ENCODE measurements at places on chromosomes 3 and 15.
A peak's percentile ranks its signal among the peaks of the same experiment; 100 is the strongest.

DNA sequence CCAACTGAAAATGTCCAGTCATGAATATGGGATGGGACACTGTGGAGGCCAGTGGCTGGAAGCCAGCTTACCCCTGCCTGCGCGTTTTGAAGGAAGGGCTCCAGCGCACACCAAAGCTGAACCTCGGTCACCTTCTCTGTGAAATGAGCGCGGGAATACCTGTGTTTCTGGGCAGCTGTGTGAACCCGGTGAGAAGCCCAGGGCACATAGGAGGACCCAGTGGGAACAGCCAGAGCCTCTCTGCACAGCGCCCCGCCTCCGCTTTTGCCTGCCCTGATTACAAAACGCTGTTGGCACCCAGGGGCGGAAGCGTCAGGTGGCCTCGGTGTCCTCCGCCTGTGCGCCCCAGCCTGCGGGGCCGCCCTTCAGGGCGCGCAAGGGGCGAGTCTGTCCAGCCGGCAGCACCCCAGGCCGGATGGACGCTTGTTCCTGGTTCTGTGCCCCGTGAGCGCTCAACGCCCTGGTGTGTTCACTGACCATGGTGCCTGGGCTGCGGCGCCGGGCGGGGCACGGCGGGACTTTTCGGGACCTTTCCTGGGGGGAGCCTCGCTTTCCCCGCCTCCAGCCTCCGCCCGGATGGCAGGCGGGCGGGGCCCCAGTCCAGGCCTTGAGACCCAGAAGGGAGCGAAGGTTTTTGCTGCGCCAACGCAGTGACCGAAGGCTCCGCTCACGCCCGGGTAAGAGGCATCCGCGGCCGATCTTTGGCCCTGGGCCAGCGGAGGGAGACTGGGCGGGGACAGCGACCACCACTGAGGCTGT is at the start of gene SQOR:
TSS of gene SQOR (plus strand) at position 598 of the 759 bp plus-strand sequence. CDS start 23,895 bp downstream, outside the sequence.
- peak; percentile 72 for DNase-seq

GRCh38 chr3:58629629-58630028 is 36.9 kb downstream of the FAM3D start:
- no peak for DNase-seq

GRCh38 chr15:75199357-75199940 is 2.2 kb upstream of the C15orf39 start:
- peak; percentile 21 for DNase-seq

DNA sequence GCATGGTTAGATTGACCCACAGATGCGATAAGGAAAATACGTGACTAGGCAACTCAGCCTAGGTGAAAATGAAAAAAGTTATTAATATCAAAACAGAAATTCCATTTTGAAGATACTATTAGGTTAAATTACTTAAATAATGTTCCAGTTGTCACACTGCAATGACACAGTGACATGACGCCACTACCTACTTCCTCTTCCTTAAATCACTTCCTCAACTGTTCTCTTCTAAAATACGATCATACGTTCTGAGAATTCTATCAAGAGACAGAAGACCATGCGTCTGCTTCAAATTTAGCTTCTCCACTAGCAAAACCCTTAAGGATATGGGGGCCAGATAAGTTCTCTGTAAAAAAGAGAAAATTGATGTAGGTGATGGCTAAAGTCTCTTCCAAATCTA is 18.2 kb downstream of the CMTM6 start:
- DNase-seq = no peak

- no peak for DNase-seq
Observed at GRCh38 chr15:61605343-61605742, 376.2 kb upstream of the RORA start.

- no peak for DNase-seq
Observed at GRCh38 chr3:195460091-195460713, 17.4 kb upstream of the ACAP2 start.

DNA sequence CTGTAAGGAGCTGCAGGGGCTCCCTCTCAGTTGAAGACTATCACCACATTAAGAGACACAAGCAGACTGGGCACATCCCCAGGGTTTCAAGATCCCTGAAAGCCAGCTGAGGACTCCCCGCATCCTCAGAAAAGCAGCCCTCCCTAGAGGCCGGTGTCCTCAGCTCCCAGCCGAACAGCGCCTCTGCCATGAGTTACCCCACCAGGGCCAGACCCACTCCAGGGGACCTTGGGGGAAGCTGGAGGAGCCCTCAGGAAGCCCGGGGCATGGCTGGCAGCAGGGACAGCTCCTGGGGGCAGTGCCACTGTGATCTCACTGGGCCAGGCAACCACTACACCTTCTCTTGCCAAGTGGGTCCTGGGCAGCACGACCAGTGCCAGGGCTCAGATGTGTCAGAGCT is 8.1 kb downstream of the KLF15 start:
- DNase-seq = no peak

DNA sequence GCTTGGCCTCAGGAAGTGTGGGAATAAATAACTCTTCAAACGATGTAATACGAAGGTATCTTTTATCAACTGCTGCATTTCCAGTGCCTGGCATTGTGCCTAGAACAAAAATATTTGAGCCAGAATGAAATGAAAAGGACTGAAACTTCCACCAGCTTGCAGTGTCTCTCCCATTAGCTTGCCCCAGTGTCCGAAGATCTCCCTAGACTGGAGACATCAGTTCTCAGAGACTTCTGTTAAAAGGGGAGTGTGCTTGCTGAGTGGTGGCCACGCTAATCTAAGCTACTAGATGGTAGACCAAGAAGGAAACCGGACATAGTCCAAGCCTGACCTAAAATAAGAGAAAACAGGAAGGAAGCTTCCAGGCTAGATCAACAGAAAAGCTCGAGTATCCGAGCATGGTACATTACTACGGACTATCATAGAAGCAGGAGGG is 28.6 kb downstream of the KCNAB1 start:
- no peak for DNase-seq

DNA sequence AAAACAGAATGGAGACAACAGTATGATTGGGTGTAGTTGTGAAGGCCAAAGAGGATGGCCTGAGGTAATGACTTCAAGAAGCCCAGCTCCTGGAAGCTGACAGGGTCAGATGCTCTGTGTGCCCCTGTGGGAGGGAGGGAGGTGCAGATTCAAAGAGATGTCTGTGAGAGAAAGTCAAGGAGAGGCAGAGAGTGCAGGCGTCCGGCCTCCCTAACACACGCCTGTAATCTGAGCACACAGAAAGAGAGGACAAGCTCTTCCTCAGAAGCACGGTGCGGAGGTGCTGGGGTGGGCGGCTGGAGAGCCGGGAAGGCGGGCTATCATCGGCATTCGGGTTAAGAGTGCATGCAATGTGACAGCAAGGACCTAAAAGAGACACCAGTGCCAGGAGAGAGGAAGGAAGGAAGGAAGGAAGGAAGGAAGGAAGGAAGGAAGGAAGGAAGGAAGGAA is 238.2 kb upstream of the HES1 start:
- DNase-seq = no peak

DNA sequence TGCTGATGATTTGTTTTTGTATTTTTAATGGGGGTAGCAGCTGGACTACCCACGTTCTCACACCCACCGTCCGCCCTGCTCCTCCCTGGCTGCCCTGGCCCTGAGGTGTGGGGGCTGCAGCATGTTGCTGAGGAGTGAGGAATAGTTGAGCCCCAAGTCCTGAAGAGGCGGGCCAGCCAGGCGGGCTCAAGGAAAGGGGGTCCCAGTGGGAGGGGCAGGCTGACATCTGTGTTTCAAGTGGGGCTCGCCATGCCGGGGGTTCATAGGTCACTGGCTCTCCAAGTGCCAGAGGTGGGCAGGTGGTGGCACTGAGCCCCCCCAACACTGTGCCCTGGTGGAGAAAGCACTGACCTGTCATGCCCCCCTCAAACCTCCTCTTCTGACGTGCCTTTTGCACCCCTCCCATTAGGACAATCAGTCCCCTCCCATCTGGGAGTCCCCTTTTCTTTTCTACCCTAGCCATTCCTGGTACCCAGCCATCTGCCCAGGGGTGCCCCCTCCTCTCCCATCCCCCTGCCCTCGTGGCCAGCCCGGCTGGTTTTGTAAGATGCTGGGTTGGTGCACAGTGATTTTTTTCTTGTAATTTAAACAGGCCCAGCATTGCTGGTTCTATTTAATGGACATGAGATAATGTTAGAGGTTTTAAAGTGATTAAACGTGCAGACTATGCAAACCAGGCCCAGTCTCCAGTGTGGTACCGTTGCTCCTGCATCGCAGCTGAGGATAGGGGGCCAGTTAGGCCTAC is 1.4 kb upstream of the FES start:
- no peak for DNase-seq

GRCh38 chr3:65873028-65873427 is 165.7 kb downstream of the MAGI1 start:
- no peak for DNase-seq

DNA sequence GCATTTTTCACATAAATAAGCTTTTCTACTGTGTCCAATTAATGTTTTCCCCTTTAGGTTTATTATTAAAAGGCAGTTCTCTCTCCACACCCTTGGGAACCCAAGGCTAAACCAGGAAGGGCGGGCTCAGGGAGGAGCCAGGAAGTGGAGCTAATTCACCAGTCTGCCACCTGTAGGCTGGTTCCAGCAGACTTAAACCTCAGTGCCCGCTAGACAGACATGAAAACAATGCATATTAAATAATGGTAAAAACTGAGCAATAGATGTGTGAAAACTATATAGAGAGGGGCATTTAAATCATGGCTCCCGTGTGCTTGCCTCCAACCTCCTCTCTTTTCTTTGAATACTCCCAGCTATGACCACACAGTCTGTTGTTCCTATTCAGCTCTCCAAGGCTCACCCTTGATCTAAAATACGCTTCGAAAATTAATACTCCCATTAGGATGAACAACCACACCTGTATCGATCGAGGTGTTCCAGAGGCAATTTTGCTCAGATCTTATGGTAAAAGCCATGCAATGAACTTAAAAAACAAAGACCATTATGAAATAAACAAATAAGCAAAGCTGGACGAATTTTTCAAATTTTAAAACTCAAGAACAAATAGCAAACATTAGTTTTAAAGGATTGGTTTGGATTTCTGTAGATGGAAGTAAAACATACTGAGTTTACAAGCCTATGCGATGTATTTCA is 253.3 kb downstream of the TJP1 start:
- DNase-seq = no peak

DNA sequence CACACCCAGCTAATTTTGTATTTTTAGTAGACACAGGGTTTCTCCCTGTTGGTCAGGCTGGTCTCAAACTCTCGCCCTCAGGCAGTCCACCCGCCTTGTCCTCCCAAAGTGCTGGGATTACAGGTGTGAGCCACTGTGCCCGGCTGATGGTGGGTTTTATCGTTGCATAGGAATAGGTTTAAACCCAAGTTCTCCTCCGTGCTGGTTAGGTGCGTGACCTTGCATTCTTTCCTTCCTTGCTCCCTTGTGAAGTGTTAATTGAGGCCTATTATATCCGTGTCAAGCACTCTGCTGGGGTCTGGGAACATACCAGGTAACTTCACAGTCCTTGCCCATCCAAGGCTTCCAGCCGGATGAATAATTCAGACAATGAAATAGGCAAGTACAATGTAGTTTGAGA is 19.3 kb upstream of the ETV5 start:
- DNase-seq = no peak

DNA sequence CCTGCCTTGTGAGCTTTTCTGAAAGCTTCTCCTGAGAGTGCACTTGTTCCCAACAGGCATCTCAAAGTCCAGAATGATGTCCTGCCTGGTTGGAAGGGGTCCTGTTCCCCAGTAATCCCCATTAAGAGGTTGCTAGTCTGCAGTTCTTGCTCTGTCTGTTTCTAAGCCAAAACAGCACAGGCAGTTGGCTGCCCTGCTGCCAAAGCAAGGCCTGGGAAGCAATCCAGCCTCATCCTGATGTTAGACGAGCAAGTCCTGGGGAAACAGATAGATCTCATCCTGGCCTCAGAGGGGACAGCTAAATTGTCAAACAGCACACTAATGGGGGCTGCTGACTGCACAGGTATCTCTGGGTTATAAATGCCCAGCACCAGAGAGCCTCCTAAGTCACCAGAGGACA is 198.0 kb downstream of the EPHB1 start:
- no peak for DNase-seq

DNA sequence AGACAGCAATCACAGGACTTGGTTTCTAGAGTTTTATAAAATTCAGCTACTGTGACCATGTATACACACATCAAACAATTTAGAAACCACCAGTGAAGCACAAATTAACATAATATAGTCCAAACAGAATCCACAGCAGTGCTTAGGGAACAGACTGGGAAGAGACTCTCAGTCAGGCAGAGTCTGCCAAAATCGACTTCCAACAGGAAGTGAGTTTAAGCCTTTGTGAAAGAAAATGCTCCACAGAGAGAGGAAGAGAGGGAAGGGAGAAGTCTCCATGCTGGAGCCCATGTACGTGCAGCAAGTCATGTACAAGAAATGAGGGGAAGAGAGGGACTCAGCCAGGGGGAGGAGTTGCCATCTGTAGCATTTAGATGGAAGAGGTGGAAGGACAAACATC is 172.6 kb downstream of the IL5RA start:
- no peak for DNase-seq

DNA sequence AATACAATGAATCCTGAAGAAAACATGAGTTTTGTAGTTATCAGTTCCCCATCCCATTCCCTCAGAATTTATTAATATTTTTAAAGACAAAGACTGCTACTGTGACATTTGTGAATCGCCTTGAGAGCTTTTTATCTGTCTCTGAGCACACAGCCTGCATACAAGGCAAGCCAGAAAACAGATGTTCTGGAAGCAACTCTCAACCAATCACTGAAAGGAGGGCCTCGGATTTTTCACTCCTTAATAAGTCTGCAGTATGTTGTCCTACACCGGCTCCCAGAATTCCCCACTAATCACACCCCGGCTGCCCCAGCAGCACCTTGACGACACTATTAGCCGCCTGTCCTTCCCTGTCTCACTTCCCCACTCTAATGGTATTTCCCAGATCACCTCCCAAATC is 138.5 kb downstream of the ZNF621 start:
- no peak for DNase-seq

DNA sequence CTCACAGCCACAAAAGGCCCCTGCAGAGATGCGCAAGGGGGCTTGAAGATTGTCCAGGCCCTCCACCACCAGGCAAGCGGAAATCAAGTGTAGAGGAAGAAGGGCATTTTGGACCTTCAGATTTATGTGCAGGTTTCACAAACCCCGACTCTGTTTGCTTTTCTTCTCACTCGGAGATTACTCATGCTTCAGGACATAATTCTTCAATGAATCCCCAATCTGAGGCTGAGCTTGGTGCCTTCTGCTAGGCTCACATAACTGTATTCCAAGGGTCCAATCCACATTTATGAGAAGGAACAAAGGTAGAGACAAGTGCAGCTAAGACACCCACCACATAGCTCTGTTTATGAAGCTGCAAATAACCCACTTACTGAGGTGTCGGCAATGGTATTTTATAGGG is 50.6 kb upstream of the NMNAT3 start:
- no peak for DNase-seq

DNA sequence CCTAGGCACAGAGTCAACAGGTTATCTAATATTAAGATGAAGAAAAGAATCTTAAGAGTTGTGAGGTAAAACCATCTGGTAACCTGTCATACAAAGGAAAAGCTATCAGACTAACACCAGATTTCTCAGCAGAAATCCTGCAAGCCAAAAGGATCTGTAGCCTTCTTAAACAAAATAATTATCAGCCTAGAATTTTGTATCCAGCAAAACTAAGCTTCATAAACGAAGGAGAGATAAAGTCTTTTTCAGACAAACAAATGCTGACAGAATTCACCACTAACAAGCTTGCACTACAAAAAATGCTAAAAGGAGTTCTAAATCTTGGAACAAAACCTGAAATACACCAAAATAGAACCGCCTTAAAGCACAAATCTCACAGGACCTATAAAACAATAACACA is 9.9 kb upstream of the IGSF11 start:
- DNase-seq = no peak

All from activated CD4-positive, alpha-beta T cell treated with anti-CD3 and anti-CD28 coated beads, Interleukin-2, amount 10 ng/mL, durations not matched to agents 7 days and 5 days (primary cell).